Skeletal muscle cell (primary cell): ENCODE measurements at places on chromosomes 2 and 18.

DNA sequence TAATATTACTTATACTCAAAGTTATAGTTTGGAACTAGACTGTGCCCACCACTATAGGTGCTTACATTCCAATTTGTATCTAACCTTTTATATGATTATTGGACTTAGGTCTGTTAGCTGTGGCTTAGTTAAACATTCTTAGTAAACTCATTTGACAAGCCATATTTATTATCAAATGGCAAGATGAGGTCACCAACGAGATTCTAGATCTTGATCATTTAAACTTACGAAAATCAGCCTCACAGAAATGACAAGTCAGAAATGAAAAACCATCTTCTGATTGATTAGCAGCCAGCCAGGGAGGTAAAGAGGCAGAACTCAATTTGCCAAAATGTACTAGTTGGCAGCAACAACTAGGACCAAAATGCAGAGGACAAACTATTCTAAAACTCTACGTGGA is 100.4 kb upstream of the STK17B start:
- DNase-seq: no peak

DNA sequence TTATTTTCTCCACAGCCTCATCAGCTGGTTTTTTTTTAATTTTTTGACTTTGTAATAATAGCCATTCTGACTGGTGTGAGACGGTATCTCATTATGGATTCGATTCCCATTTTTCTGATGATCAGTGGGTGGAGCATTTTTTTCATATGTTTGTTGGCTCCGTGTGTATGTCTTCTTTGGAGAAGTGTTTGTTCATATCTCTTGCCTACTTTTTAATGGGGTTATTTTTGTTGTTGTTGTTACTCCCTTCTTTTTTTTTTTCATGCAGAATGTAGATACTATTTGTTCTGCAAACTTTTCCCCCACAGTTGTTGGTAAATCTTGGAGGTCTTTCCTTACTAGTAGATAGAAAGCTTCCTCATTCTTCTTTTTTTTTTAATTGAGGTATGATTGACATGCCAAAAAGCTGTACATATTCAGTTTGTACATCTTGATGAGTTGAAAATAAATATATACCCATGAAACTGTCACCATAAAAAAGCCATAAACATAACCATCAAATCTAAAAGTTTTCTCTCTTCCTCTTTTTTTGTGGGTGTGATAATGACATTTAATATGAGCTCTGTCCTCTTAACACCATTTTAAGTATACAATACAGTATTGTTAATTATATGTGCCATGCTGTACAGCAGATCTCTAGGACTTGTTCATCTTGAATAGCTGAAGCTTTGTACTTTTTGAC is 21.8 kb upstream of the NT5DC4 start:
- DNase-seq: no peak

- DNase-seq: no peak
These were observed 68.2 kb downstream of the UBR3 start for GRCh38 chr2:169895294-169895985.

- DNase-seq: no peak
These were observed 77.1 kb downstream of the COBLL1 start for GRCh38 chr2:164764474-164764873.

GRCh38 chr2:103448495-103448894 is 686.7 kb downstream of the TMEM182 start:
- DNase-seq: no peak

GRCh38 chr2:234723400-234723799 is 226.5 kb upstream of the ARL4C start:
- no peak for DNase-seq

- no peak for DNase-seq
These were observed 17.4 kb downstream of the TTC39C start for GRCh38 chr18:24031916-24032315.
